ENCODE measurements at places on chromosomes 3 and 15. TPM values are rescaled to one million over a fixed set of nuclear protein-coding genes. Genes with fewer than 3 reads are reported as not detected.

The FAM219B gene
- total RNA-seq = 39.3 TPM

DNA sequence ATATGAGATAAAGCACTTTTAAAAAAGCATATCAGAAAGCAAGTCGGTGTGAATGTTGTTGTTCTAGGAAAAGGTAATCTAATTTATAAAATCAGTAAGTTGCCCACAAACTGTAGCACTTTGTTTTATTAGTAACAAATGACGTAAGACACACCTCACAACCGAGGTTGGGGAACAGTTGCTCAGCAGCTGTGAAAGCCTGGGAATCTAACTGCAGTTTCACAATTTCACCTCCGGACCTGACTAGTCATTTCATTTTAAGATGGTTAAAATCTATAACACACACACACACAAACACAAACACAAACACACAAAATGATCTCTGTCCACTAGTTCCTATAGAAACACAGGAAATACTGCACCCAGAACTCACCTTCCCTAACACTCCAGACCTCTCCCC lies 406.7 kb upstream of the NR2F2 start:
- H3K27me3 ChIP-seq = peaks cover 2% of the 10 kb centered on the region
- H3K4me3 ChIP-seq = no peak overlapping the region
- no peaks in the 10 kb centered on the region for H3K36me3 ChIP-seq
- H3K4me1 ChIP-seq = no peaks in the 10 kb centered on the region
- no peak for DNase-seq

DNA sequence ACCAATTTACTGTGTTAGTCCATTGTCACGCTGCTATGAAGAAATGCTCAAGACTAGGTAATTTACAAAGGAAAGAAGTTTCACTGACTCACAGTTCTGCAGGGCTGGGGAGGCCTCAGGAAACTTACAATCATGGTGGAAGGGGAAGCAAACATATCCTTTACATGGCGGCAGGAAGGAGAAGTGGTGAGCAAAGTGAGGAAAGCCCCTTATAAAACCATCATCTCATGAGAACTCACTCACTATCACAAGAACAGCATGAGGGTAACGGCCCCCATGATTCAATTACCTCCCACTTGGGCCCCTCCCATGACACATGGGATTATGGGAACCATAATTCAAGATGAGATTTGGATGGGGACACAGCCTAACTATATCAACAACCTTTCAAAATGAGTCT lies 20.2 kb downstream of the USF3 start:
- no peaks in the 10 kb centered on the region for H3K27me3 ChIP-seq
- H3K36me3 ChIP-seq = peaks cover 16% of the 10 kb centered on the region
- H3K4me1 ChIP-seq = peaks cover 13% of the 10 kb centered on the region
- no peak overlapping the region for H3K4me3 ChIP-seq
- H3K27ac ChIP-seq = no peak overlapping the region

- H3K27ac ChIP-seq = peak overlapping the region; percentile 94
- peaks cover 77% of the 10 kb centered on the region for H3K4me1 ChIP-seq
- peaks cover 21% of the 10 kb centered on the region for H3K36me3 ChIP-seq
- no peaks in the 10 kb centered on the region for H3K27me3 ChIP-seq
- no peak for DNase-seq
- no peak overlapping the region for H3K4me3 ChIP-seq
These were observed 51.1 kb downstream of the CHST2 start for GRCh38 chr3:143170676-143171075.

GRCh38 chr3:191136347-191136746 lies 62.7 kb upstream of the OSTN start:
- no peak overlapping the region for H3K27ac ChIP-seq
- no peaks in the 10 kb centered on the region for H3K36me3 ChIP-seq
- no peak for DNase-seq
- H3K4me1 ChIP-seq = peaks cover 2% of the 10 kb centered on the region

- no peaks in the 10 kb centered on the region for H3K27me3 ChIP-seq
- no peaks in the 10 kb centered on the region for H3K4me1 ChIP-seq
- H3K36me3 ChIP-seq = no peaks in the 10 kb centered on the region
These were observed 323.7 kb upstream of the AGTR1 start for GRCh38 chr3:148373961-148374360.

GRCh38 chr3:78875436-78875835 lies 892.4 kb downstream of the ROBO1 start:
- H3K4me1 ChIP-seq = no peaks in the 10 kb centered on the region
- no peak for DNase-seq
- no peak overlapping the region for H3K4me3 ChIP-seq
- no peaks in the 10 kb centered on the region for H3K36me3 ChIP-seq
- H3K27ac ChIP-seq = no peak overlapping the region
- H3K27me3 ChIP-seq = no peaks in the 10 kb centered on the region

All from activated CD4-positive, alpha-beta T cell treated with anti-CD3 and anti-CD28 coated beads for 36 hours (primary cell).